ENCODE measurements at places on chromosomes 4 and X.

DNA sequence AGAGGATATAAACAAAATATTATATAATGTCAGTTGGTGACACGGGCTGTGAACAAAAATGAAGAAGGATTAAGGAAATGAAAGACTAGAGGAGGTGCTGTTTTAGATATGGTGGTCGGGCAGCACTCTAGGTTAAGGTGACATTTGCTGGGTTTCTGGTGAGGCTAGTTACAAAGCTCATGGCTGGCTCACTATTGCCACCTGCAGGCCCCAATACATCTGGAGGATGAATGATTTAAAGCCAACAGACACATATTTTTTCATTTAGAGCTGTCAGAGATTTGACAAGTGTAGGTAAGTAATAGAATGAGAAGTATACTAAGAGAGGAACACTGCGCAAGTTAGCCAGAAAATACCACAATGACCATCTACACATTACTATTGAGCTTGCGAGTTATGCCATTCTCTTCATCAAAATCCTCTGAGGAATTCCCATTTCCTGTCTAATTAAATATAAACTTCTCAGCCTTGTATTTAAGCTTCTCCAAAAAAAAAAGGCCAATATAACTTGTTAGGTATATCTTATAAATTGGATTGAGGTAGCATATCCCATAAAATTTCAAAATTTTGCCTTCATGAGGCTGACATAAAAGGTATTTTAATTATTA lies 6.4 kb upstream of the FGG start:
- DNase-seq: peak; percentile 51

- DNase-seq: no peak
Measured at GRCh38 chrX:17597327-17597726, 140.0 kb upstream of the SCML1 start.

- DNase-seq: no peak
Measured at GRCh38 chrX:8726031-8726652, 5.8 kb downstream of the ANOS1 start.

GRCh38 chr4:40003986-40004385 lies 26.3 kb upstream of the PDS5A start:
- DNase-seq: no peak

- DNase-seq: no peak
Measured at GRCh38 chr4:176435901-176436292, 116.1 kb downstream of the SPCS3 start.

DNA sequence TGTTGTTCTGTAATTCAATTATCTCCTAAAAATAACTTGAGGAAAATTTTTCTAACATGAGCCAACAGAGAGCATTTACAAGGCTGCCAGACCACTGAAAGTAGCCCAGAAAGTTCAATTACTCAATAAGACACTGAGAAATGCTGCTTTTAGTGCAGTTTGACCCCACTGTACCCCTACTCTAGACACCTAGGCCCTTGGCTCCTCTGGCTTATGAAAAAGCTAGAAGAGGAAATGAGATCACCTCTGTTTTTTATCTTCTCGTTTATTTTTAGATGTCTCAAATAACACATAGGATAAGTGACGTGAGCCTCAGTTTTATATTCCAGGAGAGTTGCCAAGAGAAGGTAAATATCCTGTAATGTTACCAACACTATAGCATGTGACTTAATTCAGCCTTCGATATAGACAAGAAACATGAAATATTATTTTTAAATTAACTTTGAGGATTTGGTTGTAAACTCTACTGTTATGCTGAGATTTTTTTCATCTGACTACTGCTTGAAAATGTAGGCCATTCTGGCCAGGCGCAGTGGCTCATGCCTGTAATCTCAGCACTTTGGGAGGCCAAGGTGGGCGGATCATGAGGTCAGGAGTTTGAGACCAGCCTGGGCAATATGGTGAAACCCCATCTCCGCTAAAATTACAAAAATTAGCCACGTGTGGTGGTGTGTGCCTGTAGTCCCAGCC lies 24.4 kb downstream of the TNIP3 start:
- DNase-seq: no peak

GRCh38 chrX:24253469-24253868 lies 60.4 kb downstream of the SUPT20HL2 start:
- DNase-seq: no peak

- no peak for DNase-seq
Measured at GRCh38 chr4:22744478-22745062, 51.8 kb downstream of the GBA3 start.

GRCh38 chr4:2412885-2413716 lies 5.3 kb downstream of the ZFYVE28 start:
- peak; percentile 88 for DNase-seq

GRCh38 chr4:124943145-124943889 lies 230.8 kb upstream of the ANKRD50 start:
- peak; percentile 24 for DNase-seq

- no peak for DNase-seq
Measured at GRCh38 chr4:30172416-30172815, 547.8 kb upstream of the PCDH7 start.
